Activated CD4-positive, alpha-beta T cell treated with anti-CD3 and anti-CD28 coated beads, Interleukin-2, amount 50 U/mL, for 48 hours (primary cell): ENCODE measurements at places on chromosomes 7 and 10.

DNA sequence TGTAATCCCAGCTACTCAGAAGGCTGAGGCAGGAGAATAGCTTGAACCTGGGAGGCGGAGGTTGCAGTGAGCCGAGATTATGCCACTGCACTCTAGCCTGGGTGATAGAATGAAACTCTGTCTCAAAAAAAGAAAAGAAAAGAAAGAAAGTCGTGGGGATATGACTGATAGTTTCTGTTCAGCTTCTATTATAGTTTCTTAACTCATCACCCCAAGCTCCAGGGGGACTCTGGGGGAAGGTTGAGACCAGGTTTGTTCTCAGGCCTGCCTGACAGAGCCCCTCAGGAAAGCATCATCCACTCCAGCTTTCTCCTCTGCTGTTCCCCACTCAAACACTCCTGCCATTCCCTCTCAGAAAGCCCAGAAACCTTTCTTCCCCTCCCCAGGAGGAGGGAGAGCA, 542.4 kb upstream of the GALNT17 start:
- no peak for DNase-seq

DNA sequence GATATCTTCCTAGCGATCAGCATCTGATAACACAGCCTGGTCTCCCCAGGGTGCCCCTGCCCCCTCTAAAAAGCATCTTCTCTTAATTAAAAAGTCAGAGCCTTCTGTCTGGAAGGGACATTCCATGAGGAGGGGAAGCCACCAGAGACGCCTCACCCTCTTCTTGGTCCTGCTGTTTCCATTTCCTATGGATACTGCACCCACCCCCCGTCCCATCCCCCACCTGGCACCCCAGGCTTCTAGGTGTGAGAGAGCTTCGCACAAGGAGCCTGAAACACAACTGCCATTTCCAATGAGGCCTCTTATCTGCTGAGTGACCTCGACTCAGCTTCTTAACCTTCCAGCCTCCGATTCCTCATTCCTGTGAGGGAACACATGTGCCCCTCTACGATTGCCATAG, 51.4 kb downstream of the COL13A1 start:
- no peak for DNase-seq

DNA sequence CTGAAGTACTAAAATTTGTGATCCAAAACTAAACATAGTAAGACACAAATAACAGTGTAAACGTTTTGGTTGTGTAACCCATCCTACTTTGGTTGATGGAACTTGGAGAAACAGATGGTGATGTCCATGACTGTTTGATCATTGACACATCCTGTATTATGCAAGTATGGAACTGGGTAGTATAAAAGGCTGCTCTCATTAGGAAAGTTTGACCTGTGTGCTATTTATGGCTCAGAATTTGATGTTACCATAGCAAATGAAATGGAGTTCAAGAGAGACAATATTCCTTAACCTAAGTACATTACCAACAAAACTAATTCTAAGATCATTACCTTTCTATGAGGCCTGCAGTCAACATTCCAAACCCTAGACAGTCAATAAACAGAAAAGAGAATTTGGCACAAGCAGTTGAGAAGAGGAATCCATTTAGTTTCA, 39.9 kb downstream of the DKK1 start:
- no peak for DNase-seq

- no peak for DNase-seq
These were observed 29.8 kb downstream of the UBE2D4 start for GRCh38 chr7:43956027-43956426.

- DNase-seq, result no peak
These were observed 70.7 kb downstream of the ARHGAP22 start for GRCh38 chr10:48533951-48534720.

DNA sequence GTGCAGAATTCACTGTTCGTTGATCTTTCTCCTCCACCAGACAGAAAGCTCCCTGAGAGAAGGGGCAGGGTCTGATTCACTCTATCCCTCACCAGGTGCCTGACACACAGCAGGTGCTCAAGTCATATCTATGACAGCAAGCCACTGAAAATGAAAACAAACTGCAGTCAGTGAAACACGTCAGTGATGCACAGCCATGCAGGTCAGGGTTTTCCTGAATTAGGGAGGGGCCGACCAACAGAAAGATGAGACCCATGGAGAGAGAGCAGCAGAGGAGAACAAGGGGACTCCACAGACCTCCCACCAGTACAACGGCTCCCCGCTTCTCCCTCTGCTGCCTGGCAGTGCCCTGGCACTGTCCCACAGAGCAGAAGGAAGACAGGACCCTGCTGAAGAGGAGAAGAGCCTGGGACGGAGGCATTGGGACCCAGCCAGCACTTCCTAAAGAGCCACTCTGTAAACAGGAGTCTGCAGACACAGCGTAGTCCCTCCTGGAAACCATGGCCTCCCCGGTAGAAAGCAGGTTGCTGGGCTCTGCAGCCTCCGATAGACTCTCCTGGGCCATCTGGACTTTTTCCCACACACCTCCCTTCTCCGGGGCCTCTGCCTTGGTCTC, 50.3 kb downstream of the FAM53B start:
- DNase-seq, result peak; percentile 32

- no peak for DNase-seq
These were observed 110.4 kb downstream of the AHR start for GRCh38 chr7:17408904-17409290.

DNA sequence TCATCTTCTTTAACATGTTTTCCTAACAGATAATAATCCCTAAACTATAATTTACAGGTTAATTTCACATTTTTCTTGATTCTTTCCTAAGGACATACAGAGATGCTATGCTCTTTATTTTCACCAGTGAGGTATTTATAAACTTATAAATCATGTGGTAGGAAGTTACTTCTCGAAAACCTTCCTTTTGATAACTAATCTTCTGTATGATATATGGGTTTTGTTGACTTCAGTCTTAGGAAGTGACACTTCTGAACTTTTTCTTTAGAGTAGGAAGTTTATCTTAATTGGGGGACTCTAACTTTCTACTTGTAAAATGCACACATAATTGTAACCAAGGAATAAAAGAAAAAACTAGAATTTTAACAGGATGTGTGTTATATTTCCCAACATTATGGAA, 9.8 kb upstream of the PNPLA8 start:
- no peak for DNase-seq
